Stimulated activated CD8-positive, alpha-beta memory T cell treated with anti-CD3 and anti-CD28 coated beads, Interleukin-4, amount 100 ng/mL, for 1 hour (primary cell): ENCODE measurements at places on chromosomes 5 and 9.

- no peak for DNase-seq
These were observed 9.4 kb downstream of the HNRNPAB start for GRCh38 chr5:178213748-178214151.

- DNase-seq: no peak
These were observed 79.1 kb downstream of the FEM1C start for GRCh38 chr5:115465431-115465830.

- DNase-seq: no peak
These were observed 182.4 kb downstream of the NFIB start for GRCh38 chr9:14131356-14132088.

DNA sequence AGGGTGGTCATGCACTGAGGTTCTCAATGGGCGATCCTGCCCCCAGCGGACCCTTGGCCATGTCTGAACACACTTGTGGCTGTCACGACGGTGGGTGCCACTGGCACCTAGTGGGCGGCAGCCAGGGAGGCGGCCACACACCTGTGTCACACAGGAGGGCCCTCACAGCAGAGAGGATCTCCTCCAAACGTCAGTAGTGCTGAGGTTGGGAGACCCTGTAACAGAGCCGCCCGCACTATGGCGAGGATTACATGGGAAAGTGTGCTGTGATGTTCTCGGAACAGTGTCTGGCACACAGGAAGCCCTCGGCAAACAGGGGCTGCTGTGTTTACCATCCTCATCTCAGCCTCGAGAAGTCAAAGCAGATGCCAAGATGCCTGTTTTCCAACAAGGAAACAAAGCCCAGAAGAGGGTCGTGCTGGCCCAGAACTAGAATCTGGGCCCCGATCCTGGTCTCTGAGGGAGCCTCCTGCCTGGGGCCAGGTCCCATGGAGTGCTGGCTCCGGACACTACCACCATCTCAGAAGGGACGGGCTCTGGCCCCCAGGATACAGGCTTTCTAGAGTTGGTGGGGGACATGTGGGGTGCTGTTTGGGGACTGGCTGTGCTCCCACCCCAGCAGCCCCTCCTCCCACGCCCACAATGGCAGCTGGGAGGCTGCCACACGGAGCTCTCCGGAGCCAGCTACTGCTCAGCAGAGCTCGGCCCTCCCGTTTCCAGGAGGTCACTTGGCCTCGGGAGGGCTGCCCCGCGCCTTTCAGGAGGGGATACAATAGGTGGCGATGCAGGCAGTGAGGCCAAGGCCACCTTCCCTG lies 48.2 kb downstream of the DBH start:
- no peak for DNase-seq

GRCh38 chr5:172983542-172984243 lies at the start of gene ATP6V0E1:
Gene ATP6V0E1 (plus strand): TSS chr5:172983771. CDS start chr5:172983861, 90 bp downstream.
- DNase-seq: peak; percentile 85

DNA sequence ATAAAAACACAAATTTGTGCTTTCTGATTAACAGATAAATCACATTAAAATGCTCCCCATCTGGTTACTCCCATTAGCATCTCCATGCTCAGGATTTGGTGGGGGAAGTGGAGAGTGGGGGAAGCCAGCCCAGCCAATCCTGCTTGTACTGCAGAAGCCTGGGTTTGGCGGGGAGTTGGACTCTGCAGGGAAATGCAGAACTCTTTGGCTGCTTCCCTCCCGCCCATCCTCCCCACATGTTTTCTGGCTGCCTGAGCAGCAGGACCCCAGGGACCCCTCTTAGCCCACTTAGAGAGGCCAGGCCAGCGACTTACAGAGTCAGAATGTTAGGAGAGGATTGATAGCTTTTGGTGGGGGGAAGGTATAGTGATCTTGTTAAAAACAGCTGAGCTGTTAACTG lies 59.5 kb upstream of the FOXI1 start:
- no peak for DNase-seq

- no peak for DNase-seq
These were observed 326.9 kb downstream of the SLIT3 start for GRCh38 chr5:168974082-168974481.

DNA sequence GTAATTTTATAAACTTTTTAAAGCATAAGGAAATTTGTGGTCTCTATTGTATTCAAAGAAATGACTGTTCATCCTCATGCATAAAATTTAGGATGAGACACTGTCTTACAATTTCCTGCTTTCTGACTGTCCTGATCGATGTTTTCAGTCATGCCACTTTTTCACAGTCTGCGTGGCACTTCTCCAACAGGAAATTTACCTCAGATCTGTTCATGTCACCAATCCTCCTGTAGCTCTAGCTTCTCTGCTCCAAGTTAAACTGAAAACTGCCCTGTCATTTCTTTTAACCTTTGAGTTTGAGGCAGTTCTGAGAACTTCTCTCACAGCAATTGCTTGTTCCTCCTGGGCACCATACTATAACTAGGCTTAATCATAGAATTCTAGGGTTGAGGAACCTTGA lies 455.1 kb downstream of the EFNA5 start:
- no peak for DNase-seq

DNA sequence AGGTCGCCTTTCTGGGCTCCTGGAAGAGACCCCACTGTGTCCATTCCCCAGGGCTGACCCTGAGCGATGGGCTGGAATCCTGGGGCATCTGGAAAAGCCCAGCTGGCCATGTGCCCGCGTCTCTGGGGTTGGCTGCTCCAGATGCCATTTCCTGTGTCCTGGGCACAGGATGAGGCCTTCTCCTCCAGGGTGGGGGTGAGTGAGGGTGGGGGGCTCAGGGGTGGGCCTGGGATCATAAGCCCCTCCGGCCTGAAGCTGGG lies 30.7 kb downstream of the PAEP start:
- DNase-seq: no peak

DNA sequence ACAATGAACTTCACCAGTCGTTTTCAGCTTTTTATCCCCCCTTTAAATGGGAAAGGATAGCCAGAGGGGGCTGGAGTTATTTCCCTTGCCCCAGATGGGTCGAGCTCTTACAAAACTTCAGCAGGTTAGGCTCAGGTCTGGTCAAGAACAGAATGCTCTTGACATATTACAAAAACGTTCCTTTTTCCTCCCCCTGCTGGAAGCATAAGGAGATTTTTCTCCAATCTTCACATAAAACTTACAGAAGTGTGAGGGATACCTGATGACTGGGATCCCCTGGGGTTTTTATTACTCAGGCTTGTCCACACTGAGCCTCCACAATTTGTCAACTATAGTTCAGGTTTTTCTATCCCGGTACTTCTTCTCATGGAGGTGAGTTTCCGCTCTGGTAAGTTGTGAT lies 60.8 kb downstream of the CSF2 start:
- no peak for DNase-seq

DNA sequence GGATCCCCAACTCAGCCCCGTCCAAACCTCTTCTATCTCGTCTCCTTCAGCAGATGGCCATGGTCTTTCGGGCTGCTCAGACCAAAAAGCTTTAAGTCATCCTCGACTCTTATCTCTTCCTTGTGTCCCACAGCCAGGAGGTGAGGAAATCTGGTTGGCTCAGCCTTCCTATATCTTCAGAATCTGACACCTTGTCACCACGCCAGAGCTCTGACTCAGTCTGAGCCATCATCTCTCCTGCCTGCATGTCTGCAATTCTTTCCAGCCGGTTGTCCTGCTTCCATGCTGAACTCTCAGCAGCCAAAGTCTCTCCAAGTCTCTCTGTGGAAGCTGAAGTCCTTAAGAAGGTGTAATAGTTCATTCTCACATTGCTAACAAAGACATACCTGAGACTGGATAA lies 419.3 kb upstream of the ADAMTS16 start:
- DNase-seq: no peak

DNA sequence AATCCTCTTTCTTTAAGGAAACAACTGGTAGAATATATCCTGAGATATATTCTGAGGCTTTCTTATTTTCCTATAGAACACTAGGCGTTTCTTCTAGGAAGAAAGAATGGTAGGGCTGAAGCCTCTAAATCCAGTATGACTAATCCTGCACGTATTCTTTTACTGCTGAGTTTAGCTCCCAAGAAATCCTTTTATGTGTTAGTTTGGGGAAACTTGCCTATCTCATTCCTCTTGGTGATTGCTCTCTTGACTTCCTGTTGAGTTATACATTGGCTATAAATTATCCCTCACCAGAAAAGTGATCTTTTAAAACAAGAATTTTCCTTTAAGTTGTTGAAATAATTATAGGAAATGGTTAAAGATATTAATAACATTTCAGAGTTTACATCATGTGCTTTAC lies 422.9 kb downstream of the TMEM161B start:
- no peak for DNase-seq

GRCh38 chr5:139431706-139432105 lies 7.6 kb downstream of the DNAJC18 start:
- no peak for DNase-seq

GRCh38 chr9:81824802-81825730 lies 103.2 kb upstream of the SPATA31D4 start:
- no peak for DNase-seq

DNA sequence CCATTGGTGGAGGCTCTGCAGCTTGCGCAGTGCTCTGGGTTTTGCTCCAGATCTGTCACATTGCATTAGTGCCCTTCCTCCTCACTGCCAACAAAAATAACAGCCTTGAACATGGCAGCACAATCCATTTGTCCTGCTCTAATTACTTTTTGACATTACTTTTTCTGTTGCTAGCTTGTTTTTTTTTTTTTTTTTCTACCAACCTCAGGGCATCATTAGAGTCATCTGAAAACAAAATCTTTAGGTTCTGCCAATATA lies 117.5 kb upstream of the NR5A1 start:
- DNase-seq: no peak

GRCh38 chr5:9160747-9161146 lies 385.1 kb downstream of the SEMA5A start:
- no peak for DNase-seq

DNA sequence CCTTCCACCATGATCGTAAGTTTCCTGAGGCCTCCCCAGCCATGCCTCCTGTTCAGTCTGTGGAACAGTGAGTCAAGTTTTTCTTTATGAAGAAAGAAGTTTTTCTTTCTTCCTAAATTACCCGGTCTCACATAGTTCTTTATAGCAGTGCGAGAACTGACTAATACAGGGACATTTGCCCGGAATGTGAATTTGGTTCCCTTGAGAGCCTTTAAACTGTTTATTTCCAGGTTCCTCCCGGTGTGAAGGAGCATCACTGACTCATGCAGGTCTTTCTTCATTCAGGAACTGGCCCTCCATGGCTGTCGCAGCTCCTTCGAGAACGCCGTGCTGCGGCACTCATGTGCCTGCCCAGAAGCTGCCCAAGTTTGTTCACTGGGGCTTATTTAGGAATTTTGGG lies 87.7 kb downstream of the PTCH1 start:
- no peak for DNase-seq

DNA sequence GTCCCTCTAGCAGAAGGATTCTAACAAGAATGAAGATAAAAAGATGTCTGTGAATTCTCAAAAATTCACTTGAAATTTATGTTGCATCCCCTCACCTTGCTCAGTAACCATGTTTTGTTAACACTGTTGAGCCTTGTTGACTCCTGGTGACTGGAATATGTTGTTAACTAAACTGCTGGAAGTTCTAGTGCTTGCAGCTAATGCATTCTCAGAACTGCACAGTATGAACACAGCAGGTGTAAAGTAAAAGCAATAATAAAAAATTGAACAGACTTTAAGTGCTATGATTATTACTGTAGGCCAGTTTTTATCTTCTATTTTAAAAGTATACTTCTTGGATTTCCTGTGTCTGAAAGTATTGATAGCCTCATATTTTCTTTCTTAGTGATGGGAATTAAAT lies 388.7 kb upstream of the PTPRD start:
- DNase-seq: no peak
